Activated naive CD4-positive, alpha-beta T cell treated with anti-CD3 and anti-CD28 coated beads, Interleukin-2, amount 50 U/mL, for 16 hours (primary cell): ENCODE measurements at places on chromosomes 12 and 14.
A peak's percentile ranks its signal among the peaks of the same experiment; 100 is the strongest.

DNA sequence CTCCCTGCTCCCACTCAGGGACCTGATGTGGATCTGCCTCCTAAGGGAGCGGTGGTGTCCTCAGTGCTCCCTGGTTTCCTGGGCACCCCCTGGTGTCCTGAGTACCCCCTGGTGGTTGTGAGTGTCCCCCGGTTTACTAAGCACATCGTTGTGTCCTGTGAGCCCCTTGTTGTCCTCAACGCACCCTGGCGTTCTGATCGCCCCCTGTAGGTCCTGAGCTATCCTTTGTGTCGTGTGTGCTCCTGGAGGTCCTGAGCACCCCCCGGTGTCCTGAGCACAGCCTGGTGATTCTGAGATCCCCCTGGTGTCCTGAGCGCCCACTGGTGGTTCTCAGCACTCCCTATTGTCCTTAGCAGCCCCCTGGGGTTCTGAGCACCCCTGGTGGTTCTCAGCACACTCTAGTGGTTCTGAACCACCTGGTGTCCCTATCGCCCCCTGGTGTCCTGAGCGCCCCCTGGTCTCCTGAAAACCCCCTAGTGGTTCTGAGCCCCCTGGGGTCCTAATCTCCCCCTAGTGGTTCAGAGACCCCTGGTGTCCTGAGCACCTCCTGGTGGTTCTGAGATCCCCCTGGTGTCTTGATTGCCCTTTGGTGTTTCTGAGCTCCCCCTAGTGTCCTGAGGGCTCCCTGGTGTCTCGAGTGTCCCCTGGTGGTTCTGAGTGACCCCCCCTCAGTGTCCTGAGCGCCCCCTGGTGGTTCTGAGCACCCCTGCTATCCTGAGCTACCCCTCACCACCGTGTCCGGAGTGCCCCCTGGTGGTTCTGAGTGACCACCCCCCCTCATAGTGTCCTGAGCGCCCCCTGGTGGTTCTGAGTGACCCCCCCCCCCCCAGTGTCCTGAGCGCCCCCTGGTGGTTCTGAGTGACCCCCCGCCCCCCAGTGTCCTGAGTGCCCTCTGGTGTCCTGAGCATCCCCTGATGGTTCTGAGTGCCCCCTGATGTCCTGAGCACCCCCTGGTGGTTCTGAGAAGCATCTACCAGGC, 615.1 kb downstream of the TMEM121 start:
- DNase-seq: peak; percentile 57

GRCh38 chr12:122865268-122866231, 30.3 kb downstream of the HIP1R start:
- DNase-seq: peak; percentile 37

DNA sequence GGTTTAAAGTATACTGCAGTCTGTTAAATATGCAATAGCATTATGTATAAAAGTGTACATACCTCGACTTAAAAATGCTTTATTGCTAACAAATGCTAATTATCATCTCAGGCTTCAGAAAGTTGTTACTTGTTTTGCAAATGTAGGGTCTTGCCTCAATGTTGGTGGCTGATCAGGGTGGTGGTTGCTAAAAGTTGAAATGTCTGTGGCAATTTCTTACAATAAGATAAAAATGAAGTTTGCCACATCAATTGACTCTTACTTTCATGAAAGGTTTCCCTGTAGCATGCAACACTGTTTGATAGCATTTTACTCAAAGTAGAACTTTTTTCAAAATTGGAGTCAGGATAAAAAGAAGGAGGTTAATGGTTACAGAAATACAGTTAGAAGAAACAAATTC, 407.7 kb upstream of the OR4E1 start:
- no peak for DNase-seq

GRCh38 chr14:53509276-53510244, 356.4 kb upstream of the DDHD1 start:
- no peak for DNase-seq

GRCh38 chr14:68551045-68551683, 241.7 kb downstream of the ZFP36L1 start:
- DNase-seq: no peak

GRCh38 chr12:93818488-93819049, 141.4 kb downstream of the CRADD start:
- no peak for DNase-seq

- no peak for DNase-seq
Measured at GRCh38 chr12:70664465-70664881, 27.2 kb upstream of the PTPRB start.

DNA sequence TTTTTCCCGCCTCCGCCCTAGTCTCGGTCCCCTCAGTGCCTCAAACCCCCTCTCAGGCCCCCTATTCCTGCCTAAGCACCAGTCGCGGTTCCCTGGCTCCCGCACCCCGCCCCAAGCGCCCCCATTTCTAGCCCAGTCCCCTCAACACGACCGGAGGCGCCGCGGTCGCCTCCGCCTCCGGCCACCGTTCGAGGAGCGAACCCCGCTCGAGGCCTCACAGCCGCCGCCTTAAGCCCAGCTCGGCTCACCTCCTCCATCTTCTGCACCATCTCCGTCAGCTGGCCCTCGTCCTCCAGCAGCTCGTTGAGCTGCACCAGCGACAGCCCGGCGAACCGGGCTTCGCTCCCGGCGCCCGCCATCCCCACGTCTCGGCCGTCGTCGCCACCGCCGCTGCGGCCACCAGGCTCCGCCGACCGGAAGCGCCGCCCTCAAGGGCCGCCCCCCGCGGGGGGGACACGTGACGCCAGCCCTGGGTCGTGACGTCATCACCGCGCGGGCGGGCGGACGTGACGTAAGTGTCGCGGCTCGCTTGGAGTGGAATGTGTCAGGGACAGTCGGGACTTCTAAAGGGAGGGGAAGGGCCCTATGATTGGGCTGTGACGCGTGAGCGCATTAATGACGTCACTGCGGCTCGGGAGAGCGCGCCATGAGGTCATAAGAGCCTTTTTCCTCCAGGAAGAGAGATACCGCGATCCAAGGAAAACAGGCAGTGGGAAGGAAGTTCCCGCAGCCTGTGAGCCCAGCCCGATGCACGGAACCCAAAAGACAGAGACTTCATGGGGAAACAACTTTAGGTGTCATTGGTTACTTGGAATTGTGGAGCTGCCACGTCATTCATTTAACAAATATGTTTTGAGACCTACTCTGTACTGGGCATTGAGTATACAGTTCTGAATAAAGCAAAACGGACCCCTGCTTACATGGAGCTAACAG, at the start of gene VPS37B:
Gene VPS37B (minus strand): TSS at position 421 of the 933 bp plus-strand sequence. CDS start 62 bp downstream, at position 359.
- DNase-seq: peak; percentile 84

- no peak for DNase-seq
Measured at GRCh38 chr12:76717314-76717713, 46.6 kb upstream of the ZDHHC17 start.

- no peak for DNase-seq
Measured at GRCh38 chr12:82438356-82438755, 80.0 kb downstream of the METTL25 start.

GRCh38 chr12:6330192-6330591, 11.7 kb downstream of the TNFRSF1A start:
- DNase-seq: no peak

DNA sequence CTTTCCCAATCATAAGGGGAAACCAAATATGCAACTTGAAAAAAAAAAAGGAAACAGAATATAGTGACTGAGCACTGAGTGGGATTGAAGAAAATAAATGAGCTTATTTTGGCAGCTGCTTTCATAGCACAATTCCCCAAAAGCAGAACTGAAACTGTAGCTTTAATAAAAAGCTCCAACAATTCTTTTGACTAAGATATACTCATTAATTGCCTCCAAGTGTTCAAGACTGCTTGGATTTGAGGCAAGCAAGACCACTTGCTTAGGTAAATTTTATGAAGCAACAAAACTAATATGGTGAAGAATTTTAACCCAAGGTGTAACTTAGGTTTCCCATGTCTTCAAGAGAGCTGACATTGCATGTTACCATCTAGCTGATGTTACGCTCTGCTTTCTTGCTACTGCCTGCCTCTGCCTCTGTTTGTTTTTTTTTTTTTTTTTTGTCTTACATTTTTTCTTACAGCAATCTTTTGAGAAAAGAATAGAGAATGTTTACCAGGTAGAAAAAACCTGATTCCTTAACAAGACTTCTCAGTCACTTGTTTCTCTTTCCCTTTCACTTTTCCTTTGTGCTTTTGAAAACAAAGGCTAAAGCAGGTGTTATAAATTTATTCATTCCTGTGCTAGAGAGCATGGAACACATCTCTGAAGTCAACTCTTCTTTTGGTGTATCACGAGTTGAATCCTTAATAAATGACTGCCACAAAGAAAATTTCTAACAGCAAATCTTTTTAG, 134.4 kb downstream of the BCAT1 start:
- no peak for DNase-seq

DNA sequence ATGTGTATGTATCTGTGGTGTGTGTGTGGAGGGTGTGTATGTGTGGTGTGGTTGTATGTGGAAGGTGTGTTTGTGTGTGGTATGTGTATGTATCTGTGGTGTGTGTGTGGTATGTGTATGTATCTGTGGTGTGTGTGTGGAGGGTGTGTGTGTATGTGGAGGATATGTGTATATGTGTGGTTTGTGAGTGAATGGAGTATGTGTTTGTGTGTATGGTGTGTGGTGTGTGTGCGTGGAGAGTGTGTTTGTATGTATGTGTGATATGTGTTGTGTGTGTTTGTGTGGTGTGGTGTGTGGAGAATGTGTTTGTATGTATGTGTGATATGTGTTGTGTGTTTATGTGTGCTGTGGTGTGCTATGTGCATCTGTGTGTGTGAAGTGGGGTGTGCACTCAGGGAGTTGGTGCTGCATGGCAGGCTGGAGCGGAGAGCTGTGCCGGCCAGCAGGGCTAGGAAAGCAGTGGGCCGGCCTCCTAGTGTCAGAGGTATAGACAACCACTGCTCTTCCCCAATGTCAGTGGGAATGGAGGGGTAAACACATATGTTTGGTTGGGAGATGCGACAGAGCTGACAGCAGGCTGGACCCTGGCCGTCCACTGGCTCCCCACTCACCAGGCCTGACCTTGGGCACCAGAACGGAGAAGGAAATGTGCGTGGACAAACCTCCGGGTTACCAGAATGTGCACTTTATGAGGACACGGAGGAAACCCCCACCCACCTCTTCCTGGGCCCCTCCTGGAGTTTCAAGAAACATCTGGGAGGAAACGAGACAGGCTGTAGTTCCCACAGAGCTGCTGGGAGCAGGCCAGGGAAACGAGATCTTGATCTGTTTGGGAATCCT, 60.7 kb downstream of the CLMN start:
- no peak for DNase-seq

GRCh38 chr14:79483477-79484388, 727.6 kb downstream of the DIO2 start:
- no peak for DNase-seq

DNA sequence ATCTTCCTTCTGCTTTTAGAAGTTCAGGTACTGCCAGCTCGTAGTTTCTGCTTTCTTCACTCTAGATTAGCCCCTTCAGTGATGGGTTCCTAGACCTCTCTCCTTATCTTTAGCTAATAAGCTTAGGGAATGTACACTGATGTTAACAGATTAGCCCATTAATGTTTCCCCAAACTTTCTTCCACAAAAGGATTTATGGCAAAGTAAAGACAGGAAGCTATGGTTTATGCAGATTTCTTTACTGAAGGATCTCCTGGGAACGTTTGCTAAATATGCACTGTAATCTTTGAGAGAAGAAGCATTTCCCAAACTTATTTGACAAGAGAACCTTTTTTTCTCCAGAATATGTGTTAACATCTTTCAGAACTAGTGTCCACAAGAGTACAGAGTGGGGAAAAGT, 4.2 kb downstream of the SOCS4 start:
- no peak for DNase-seq

DNA sequence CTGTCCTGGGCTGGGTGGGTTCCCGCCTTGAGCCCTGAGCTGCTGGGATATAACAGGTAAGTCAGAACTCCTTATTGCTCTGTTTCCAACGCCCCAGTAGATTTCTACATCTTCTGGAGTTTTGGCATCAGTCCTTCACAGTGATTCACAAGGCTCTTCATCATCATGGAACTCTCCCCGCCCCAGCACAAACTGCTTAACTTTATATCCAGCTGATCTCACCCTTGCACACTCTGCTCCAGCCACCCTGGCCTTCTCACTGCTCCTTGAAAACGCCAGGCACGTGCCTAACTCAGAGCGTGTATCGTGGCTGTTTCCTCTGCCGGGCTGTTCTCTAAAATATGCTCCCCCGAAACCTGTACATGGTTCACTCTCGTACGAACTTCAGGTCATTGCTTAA, 264.9 kb downstream of the NOVA1 start:
- DNase-seq: no peak

DNA sequence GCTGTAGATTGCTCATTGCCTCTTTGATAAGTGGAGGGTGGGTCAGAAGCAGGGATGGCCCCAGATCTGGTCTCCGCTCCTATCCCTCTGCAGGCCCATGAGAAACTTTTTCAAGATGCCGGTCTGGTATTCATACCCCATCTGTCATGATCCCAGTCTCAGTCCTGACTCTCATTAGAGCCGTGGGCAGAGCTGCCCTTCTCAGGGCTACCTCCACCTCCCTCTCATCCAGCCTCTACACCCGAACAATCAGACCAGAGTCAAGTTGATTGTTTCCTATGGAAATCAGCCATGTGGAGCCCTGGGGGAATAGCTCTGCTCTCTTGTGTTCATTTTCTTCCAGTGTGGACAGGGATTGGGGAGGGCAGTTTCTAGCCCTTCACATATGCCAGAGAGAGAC, 45.8 kb downstream of the NEUROD4 start:
- DNase-seq: no peak

- DNase-seq: no peak
Measured at GRCh38 chr12:112777387-112778310, 13.9 kb upstream of the RPH3A start.

GRCh38 chr12:105987685-105988035, 151.1 kb downstream of the NUAK1 start:
- no peak for DNase-seq

DNA sequence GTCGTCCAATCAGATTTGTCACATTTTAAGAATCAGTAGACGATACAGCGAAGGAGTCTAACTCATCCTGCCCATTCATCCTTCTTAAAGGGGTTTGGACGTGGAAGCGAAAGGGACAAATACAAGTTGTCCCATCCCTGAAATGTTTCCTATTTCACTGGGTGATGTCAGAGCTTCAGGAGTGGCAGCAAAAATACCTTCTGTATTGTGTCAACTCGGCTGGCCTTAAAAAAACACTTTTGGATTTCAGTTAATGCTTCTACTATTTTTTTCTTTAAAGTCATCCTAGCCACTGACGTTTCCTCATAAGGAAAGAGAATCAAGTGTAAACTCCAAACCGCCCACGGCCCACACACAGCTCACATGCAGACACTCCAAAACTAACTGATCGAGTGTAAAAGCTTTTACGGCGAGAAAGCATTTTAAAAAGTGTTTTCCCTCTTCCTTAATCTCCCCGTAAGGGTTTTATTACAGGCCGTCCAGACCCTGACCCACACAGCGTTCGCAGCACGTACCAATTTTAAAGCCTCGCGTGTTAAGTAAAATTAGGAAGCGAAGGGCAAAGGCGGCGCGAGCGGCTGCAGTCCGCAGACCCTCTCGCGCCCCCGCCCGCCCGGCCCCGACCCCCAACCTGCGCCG, 593 bp downstream of the CFL2 start:
- peak; percentile 54 for DNase-seq

- no peak for DNase-seq
Measured at GRCh38 chr12:93989949-93990348, 158.4 kb upstream of the PLXNC1 start.
